ENCODE measurements at places on chromosomes 2 and 18. TPM values are rescaled to one million over a fixed set of nuclear protein-coding genes. Genes with fewer than 3 reads are reported as not detected.

GRCh38 chr2:226608451-226608850 is 191.2 kb downstream of the IRS1 start:
- H3K27me3 ChIP-seq: no peaks in the 10 kb centered on the region
- H3K27ac ChIP-seq: no peak overlapping the region
- no peak overlapping the region for H3K4me3 ChIP-seq
- H3K4me1 ChIP-seq: no peaks in the 10 kb centered on the region

- no peaks in the 10 kb centered on the region for H3K27me3 ChIP-seq
- DNase-seq: no peak
- no peak overlapping the region for H3K27ac ChIP-seq
- no peaks in the 10 kb centered on the region for H3K4me1 ChIP-seq
These were observed 289.7 kb upstream of the PARD3B start for GRCh38 chr2:204255526-204255925.

CTDP1 gene
- total RNA-seq: 28.4 TPM

- H3K27me3 ChIP-seq: no peaks in the 10 kb centered on the region
- DNase-seq: no peak
- no peaks in the 10 kb centered on the region for H3K36me3 ChIP-seq
- H3K4me1 ChIP-seq: no peaks in the 10 kb centered on the region
- H3K27ac ChIP-seq: no peak overlapping the region
These were observed 17.7 kb upstream of the CIB4 start for GRCh38 chr2:26658691-26659346.

GRCh38 chr2:190466819-190467446 is 58.8 kb downstream of the MFSD6 start:
- H3K27ac ChIP-seq: peak overlapping the region; percentile 69
- H3K4me1 ChIP-seq: peaks cover 32% of the 10 kb centered on the region
- H3K36me3 ChIP-seq: no peaks in the 10 kb centered on the region
- no peak for DNase-seq

GRCh38 chr2:122875091-122875865 is 1119.8 kb downstream of the TSN start:
- H3K27ac ChIP-seq: no peak overlapping the region
- H3K36me3 ChIP-seq: no peaks in the 10 kb centered on the region
- DNase-seq: no peak
- H3K4me1 ChIP-seq: no peaks in the 10 kb centered on the region
- H3K4me3 ChIP-seq: no peak overlapping the region
- no peaks in the 10 kb centered on the region for H3K27me3 ChIP-seq

TWIST2 gene
- 20.1 TPM for total RNA-seq

- no peaks in the 10 kb centered on the region for H3K27me3 ChIP-seq
- no peak for DNase-seq
- H3K4me1 ChIP-seq: peaks cover 41% of the 10 kb centered on the region
These were observed 2.9 kb upstream of the MGAT5 start for GRCh38 chr2:134250840-134251461.

DOCK10 gene
- total RNA-seq: 97.4 TPM

DNA sequence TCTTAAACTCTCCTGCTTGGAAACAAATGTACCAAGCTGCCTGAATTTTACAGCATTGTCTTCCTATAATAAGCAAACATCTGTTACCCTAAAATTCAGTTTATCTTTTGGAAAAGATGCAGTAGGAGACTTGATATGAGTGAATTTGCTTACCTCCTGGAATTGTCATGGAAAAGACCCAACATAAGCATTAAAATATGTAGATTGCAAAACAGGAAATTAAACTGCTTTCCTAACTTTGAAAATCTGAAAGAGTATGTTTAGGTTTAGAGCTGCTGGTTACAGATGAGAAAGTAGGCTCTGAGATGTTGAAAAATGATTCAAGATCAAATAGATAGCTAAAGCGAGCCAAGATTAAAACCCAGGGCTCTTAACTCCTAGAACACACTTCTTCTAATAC is 316.5 kb downstream of the SOX11 start:
- H3K27me3 ChIP-seq: no peaks in the 10 kb centered on the region
- no peak for DNase-seq

GRCh38 chr2:79660557-79660956 is 147.7 kb downstream of the CTNNA2 start:
- H3K27me3 ChIP-seq: no peaks in the 10 kb centered on the region
- H3K4me1 ChIP-seq: no peaks in the 10 kb centered on the region
- no peak overlapping the region for H3K4me3 ChIP-seq
- H3K36me3 ChIP-seq: no peaks in the 10 kb centered on the region
- DNase-seq: no peak
- no peak overlapping the region for H3K27ac ChIP-seq

MOCOS gene
- 5.0 TPM for total RNA-seq

HDAC4 gene
- total RNA-seq: 101 TPM

CNRIP1 gene
- 21.5 TPM for total RNA-seq
